Epithelial cell of prostate (primary cell): ENCODE measurements at places on chromosomes 1 and 21.

DNA sequence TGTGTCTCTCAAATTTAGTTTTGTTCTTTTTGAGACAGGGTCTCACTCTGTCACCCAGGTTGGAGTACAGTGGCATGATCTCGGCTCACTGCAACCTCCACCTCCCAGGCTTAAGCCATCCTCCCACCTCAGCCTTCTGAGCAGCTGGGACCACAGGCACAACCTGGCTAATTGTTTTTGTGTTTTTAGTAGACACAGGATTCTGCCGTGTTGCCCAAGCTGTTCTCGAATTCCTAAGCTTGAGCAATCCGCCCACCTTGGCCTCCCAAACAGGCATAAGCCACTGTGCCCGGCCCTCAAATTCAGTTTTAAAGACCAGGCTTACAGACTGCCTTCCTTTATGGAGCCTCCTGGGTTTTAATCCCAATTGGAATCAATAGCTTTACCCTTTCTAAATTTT, 83.7 kb upstream of the SELENON start:
- DNase-seq = no peak

DNA sequence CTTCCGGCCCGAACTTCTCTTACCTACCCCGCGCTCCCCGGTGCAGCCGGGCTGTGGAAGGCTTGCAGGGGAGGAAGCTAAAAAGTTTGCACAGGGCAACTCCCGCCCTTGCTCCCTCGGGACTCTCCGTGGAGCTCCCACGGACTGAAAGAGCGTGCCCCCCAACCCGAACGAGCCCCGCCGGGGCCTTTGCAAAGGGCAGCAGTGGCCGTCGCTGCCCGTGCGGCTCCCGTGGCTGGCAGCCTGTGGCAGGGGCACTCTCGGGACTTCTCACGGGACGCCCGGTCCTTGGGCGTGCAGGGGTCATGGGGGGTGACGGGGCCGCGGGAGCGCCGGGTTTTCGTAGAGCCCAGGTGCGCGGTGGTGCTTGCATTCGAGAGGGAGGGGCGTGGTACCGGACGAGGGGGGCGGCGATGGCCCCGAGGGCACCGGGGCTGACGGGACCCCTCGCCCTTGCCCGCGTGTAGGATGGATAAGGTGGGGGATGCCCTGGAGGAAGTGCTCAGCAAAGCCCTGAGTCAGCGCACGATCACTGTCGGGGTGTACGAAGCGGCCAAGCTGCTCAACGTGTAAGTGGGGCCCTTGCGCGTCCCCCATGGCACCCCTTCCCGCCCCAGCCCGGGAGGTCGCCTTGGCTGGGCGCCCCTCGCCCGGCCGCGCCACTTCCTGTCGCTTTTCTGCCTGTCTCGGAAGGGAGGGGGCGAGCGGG, 711 bp downstream of the GADD45A start:
- no peak for DNase-seq

- DNase-seq = no peak
Measured at GRCh38 chr1:43753422-43753821, 46.1 kb downstream of the ST3GAL3 start.

- no peak for DNase-seq
Measured at GRCh38 chr1:9555942-9556341, 16.7 kb downstream of the SLC25A33 start.

DNA sequence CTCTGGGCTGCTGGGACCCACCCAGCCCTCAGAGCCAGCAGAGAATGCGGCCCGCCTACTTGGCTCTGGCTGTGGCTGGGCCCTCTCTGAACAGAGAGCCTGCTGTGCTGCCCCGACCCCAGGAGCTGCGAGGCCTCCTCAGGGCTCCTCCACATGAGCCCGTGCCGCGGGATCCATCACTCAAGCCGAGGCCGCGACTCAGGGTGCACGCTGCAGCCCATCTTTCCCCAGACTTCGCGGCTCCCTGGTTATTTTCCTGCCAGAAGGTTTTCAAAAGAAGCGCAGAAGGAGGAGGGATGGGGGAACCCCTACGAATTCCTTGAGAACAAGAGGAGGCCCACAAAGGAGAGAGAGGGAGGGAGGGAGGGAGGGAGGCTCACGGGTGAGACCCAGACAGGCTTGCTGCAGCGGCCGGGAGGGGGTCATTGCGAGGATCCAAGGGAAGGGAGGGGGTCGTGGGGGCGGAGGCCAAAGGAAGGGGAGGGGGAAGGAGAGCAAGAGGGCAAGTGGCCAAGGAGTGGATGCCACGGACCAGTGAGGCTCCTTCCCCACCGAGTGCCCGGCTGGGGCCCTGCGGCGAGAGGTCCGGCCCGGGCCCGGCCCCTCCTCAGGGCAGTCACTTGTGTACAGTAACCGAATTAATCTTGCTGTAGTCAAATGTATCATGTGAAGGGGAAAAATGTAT, 146.8 kb downstream of the CASZ1 start:
- no peak for DNase-seq

- DNase-seq = no peak
Measured at GRCh38 chr1:3086272-3086974, 17.4 kb downstream of the PRDM16 start.

- no peak for DNase-seq
Measured at GRCh38 chr1:116486424-116486823, 84.4 kb downstream of the CD58 start.

DNA sequence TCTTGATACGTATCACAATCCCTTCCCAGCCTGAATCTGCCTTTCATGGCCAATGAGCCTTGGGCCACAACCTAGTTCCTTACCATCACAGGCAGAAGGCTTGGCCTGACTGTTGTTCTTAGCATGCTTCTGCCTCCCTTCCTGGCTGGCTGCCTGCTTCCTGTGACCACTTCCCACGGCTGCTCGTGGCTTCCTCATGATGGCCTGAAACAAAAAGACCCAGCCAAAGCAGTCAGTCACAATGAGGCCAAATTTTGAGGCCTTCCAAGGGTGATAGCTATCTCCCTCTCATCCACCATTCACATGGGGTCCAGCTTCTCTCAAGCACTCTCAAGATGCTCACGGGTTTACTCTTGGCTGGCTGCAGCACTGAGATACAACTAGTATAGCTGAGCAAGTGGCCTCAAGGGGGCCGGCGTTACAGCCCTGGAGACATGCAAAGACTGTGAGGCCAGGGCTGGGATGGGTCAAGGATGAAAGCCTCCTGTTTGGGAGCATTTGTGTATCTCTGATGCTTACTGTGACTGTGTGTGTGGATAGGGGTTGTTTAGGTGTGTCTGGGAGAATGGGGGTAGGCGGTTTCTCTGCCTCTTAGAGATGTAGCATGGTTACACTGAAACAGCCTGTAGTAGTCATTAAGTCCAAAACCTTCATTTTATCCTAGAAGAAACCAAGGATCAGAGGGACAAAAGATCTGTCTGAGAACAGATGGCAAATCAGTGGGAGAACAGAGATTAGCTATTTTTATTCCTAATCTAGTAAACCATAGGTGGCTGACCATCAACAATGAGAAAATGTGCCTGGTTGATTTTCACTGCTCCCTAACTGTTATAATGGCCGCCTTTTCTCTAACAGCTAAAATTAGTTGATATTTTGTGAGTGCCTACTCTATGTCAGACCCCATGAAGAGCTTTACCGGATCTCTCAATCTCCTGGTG, 5.4 kb upstream of the TOE1 start:
- DNase-seq = no peak

GRCh38 chr21:25809013-25809412, 74.2 kb downstream of the GABPA start:
- no peak for DNase-seq

DNA sequence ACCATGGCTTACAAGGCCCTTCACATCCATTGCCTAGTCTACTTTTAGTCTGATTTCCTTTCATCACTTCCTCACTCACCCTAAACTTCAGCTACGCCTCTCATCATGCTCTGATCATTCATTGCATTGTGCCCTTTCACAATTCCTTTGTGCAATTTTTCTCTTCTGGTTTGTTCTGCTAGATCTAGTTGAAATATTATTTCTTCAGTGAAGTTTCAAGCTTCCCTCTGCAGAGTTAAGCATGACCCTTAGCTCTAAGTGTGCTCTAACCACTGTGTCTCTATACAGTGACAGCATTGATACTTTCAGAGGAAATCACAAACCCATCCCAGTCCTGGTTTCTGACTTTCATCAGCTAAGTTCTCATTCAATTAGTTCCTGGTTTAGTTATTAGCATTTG, 166.1 kb downstream of the PLA2G4A start:
- DNase-seq = no peak

- DNase-seq = no peak
Measured at GRCh38 chr1:178262120-178262500, 168.2 kb downstream of the RASAL2 start.

GRCh38 chr1:93673163-93673829, 8.3 kb downstream of the BCAR3 start:
- no peak for DNase-seq

GRCh38 chr1:40058453-40059337, 18.2 kb downstream of the CAP1 start:
- no peak for DNase-seq

- DNase-seq = no peak
Measured at GRCh38 chr1:110859062-110859461, 13.9 kb upstream of the CD53 start.

- no peak for DNase-seq
Measured at GRCh38 chr1:54315099-54315498, 91.1 kb downstream of the SSBP3 start.

DNA sequence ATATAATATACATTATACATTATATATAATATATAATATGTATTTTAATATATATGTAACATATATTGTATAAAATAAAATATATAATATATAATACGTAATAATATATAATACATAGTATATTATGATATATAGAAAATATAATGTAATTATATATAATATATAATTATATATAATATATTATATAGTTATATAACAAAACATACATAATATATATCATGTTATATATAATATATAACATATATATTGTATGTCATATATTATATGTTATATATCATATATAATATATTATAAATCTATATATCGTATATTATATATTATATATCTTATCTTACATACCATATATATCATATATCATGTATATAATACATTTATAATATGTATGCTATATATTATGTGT, 248.2 kb upstream of the TPTE start:
- DNase-seq = no peak

- no peak for DNase-seq
Measured at GRCh38 chr1:203444171-203444576, 31.4 kb upstream of the PRELP start.

DNA sequence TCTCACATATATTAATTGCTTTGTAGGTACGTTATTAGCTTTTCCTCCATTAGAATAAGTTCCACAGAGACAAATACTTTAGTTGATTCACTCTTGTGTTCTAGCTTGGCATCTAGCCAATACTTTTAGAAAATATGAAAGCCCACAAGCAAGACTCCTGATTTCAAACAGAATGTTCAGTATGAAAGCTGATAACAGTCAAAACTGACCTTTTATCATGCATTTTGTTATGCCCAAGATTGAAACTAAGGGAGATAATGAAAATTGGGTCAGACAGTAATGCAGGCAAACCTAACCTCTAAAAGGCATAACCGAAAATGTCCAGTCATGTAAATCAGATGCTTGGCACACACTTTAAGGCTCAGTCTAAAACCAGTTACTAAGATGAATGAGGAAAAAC, 61.7 kb downstream of the ERICH3 start:
- DNase-seq = no peak

DNA sequence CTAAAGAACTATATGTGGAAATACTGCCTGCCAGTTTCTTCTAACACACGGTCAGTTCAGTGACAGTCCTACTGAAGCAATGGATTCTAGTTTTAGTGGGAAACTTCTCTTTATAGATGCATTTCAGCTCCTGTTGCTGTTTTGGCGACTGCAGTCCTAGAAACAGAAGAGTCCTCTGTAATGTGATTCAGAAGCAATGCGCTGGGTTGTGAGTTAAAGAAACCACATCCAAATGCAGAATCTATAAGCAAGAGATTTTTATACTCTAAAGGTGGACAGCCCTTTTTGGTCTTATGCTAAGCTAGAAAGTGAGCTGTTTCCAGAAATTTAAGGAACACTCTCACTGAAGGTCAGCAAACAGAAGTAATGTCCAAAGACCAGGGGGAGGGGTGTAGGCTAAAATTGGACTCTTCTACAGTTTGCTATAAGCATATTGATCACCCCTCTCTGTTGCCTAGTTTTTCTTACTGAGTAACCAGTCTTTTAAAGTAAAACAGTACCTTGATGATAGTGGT, 30.8 kb downstream of the DUSP10 start:
- DNase-seq = no peak

- DNase-seq = no peak
Measured at GRCh38 chr1:171343727-171344472, 29.9 kb downstream of the FMO4 start.

- no peak for DNase-seq
Measured at GRCh38 chr1:2452932-2453315, 23.2 kb upstream of the PLCH2 start.

DNA sequence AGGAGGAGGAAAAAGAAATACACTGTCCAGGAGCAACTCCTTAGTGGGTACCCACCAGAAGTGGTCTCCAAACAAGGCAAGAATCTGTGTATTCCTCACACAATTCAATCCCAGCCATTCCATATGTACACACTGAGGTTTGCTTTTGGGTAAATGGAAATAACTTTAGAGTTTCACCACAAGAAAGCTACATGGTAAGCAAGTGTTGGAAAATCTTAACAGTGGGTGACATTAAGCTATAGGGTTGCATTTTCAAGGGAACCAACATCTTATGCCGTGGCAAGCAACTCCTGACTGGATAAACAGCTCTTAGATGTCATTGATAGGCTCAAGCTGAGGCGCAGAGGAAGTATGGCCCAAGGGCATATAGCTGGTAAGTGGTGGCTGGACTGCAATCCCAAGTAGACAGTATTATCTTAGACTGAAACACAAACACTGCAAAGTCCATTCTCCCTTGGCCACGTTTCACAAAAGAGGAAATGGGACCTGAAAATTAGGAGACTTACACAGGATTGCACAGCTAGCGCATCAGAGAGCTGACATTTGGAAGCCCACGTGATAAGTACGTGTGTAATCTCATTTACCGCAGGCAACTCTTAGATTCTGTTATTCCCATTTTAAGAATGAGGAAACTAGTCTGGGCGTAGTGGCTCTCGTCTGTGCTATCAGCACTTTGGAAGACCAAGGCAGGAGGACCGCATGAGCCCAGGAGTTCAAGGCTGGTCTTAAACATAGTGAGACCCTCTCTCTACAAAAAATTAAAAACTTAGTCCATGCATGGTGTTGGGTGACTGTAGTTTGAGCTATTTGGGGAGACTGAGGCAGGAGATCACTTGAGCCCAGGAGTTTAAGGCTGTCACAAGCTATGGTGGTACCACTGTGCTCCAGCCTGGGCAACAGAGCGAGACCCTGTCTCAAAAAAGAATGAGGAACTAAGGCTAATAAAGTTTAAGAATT, 4.0 kb upstream of the BRWD1 start:
- DNase-seq = no peak

- no peak for DNase-seq
Measured at GRCh38 chr1:96968983-96969382, 247.4 kb downstream of the PTBP2 start.

- DNase-seq = no peak
Measured at GRCh38 chr1:193275773-193276172, 89.4 kb upstream of the B3GALT2 start.
